NCI-H187 treated with DMSO at 0.1 percent for 48 hours (cell line): ENCODE measurements at places on chromosomes 3 and 15.
A peak's percentile ranks its signal among the peaks of the same experiment; 100 is the strongest.

DNA sequence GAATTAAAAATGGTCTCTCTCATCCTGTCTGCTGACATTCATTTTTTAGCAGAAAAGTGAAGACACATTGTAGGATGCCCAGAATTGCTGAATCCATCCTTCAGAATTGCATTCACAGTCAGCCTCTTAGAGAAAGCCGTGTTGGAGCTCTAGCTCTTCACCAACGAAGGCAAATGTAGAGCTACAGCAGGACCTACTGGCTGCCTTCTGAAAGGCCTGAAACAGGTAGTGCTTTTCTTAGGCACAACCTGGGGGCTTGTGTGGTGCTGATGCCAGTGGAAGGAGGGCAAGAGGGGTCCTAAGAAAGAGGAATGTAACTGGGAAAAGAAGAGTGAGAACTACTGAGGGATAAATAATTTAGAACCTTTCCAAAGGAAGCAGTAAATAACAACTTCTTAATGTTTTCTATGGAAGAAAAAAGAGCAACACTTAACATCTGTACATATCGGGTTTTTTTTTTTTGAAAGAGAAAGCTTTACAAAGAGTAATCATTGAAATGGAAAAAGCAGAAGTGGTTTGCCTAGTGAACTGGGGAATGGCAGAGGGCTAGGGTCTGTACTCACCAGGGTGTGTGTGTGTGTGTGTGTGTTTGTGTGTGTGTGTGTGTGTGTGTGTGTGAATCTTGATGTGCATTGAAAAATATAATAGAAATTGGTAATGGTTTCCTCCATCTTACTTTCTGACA lies 297.8 kb downstream of the SATB1 start:
- DNase-seq, result no peak

DNA sequence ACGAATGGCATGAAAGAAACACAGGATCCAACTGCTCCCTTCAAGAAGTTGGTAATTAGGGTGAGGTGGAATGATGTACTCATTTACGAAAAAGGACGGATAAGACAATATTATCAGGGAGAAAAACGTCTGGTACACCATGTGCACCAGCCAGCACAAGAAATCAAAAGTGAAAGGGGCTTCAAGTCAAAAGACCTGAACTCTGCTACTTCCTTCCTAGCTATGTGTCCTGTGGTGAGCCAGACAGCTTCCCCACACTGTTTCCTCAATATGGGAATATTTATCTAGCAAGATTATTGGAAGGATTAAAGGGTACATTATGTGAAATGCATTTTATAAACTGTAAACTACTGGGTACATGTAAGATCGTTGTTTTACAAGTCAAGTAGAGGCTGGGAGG lies 33.9 kb downstream of the RAB27A start:
- DNase-seq, result no peak

- no peak for DNase-seq
These were observed 23.3 kb upstream of the IREB2 start for GRCh38 chr15:78414621-78415250.

DNA sequence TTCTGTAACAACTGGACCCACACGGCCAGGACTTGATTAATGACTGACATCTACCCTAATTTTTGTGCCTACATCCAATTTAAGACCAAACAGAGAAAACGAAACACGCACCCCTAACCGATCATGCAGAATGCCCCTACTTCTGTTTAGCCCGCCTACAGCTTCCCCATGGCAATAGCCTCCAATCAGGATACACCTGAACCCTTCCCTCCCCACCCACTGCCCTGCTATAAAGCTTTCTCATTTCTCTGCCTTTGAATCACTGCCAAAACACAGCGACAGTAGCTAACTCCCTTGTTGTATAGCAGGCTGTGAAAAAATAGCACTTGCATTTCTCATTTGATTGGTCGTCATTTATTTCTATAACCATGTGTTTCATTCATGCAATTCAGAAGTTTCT lies 45.2 kb upstream of the DPPA4 start:
- no peak for DNase-seq

- no peak for DNase-seq
These were observed 36.4 kb downstream of the WWTR1 start for GRCh38 chr3:149621218-149622005.

DNA sequence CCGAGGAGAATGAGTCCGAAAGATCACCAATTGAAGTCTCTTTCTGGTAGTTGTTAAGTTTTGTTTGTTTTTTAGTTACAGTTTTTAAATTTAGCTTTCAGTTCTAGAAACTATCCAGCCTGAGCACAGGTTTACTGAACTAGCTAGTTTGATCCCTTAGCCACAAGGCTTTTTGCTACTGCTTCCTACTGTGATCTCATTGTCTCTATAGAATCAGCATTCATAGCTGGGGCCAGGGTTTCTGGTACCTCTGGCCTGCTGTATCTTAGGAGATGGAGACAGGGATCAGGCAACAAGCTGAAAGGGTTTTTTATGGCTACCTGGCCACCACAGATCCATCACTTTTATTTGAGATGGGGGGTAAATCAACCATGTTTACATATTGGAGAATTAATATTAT lies 37.0 kb downstream of the GOLM2 start:
- DNase-seq, result no peak

- DNase-seq, result no peak
These were observed 62.8 kb downstream of the EPHB1 start for GRCh38 chr3:134857776-134858362.

- DNase-seq, result peak; percentile 4
These were observed 1212.3 kb upstream of the GBE1 start for GRCh38 chr3:82973791-82974190.

- DNase-seq, result peak; percentile 77
These were observed 34.8 kb downstream of the CCNL1 start for GRCh38 chr3:157125101-157125500.

DNA sequence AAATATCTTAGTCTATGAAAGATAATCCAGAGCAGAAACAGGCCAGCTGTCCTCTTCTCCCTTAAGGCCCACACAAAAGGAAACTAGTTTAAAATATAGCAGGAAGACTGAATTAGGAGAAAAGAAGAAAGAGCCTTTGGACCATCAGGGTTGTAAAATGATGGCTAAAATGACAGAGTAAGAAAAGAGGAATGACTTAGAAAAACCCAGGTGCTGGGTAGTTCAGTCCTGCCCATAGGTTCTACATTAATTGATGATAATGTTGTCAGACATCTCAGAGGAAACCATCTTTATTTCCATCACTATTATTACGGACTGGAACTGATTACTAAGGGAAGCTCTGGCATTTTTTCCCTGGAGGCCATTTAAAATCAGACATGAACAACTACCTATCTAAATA lies 142.8 kb upstream of the STT3B start:
- no peak for DNase-seq

DNA sequence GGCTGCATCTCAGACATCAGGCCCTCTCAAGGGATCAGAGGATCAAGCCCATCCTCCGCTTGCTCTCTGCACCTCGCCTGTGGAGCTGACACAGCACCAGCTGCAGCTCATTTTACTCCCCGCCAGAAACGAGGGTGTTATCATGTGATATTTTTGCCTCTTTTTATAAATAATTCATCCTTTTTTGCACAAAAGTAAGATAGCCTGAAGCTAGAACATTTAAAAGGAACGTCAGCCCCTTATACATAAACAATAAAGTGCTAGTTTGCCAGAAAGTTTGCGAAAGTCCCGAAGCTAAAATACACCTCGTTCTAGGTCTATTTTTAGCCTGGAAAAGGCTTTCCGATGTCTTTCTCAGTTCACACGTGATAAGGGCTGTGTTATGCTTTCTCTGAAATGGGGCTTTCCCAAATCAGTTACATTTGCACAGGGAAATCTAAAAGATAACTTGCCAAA lies 9.6 kb upstream of the FAM174B start:
- DNase-seq, result no peak

DNA sequence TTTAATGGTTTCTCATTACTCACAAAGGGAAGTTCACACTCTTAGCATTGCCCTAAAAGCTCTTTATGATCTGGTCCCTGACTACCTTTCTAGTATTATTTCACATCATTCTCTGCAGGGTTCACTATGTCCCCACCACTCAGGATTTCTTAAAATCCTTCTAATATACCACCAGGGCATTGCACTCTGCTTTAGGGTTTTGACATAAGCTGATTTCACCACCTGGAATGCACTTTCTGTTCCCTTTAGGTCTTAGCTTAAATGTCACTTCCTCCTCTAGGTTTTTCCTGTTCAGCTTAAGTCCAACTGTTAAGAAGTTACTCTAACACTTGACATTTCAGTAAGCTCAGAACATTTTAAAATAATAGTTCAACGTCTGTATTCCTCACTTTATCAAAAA lies 81.7 kb downstream of the HCN4 start:
- no peak for DNase-seq

GRCh38 chr3:42983927-42984326 lies 4.8 kb downstream of the GASK1A start:
- DNase-seq, result no peak

GRCh38 chr15:31266712-31267111 lies 59.9 kb upstream of the KLF13 start:
- DNase-seq, result no peak

- no peak for DNase-seq
These were observed 91.4 kb downstream of the NFKBIZ start for GRCh38 chr3:101940521-101941317.

- DNase-seq, result no peak
These were observed 878 bp downstream of the SPPL2A start for GRCh38 chr15:50764461-50765194.

DNA sequence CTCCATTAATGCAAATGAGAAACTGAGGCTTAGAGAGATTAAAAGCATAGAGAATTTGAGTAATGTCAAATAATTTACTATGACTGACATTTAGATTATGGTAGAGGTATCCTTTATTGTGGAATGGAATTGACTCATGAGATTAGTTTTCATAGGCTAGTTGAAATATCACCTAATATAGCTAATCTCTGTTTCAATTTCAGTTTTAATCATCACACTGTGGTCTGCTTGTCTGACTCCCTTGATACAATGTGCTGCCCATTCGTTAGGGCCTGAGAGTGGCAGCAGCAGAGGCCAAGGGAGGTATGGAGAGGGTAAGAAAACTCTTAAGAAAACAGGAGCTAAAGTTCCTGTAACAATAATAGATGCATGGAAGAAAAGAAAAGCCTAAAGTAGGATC lies 13.2 kb upstream of the ZBTB20 start:
- no peak for DNase-seq

DNA sequence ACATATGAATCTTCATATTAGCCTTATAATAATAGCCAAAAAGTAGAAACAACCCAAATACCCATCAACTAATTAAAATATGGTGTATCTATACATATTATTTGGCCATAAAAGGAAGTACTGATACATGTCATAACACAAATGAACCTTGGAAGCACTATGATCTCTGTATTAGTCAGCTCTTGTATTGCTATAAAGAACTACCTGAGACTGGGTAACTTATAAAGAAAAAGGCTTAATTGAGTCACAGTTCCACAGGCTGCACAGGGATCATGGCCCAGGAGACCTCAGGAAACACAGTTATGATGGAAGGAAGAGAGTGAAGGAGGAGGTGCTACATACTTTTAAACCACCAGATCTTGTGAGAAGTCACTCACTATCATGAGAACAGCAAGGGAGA lies 16.0 kb upstream of the CCR2 start:
- DNase-seq, result no peak

GRCh38 chr15:35060591-35060990 lies 24.5 kb downstream of the NANOGP8 start:
- no peak for DNase-seq

DNA sequence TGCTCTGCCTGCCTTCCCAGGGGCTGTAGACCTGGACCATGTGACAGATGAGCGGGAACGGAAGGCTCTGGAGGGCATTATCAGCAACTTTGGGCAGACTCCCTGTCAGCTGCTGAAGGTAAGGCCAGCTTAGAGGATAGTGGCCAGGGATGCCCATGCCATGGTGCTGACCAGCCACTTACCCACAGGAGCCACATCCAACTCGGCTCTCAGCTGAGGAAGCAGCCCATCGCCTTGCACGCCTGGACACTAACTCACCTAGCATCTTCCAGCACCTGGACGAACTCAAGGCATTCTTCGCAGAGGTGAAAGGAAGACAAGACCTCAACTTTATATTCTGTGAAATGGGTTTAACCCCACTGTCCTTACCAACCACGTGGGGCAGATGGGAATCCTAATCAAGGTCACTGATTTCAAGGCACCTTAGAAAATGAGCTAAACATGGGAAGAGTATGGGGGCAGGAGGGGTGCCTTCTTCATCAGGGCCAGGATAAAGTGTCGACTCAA lies 26.7 kb downstream of the NBEAL2 start:
- no peak for DNase-seq

GRCh38 chr15:78761020-78761419 lies 50.2 kb downstream of the ADAMTS7 start:
- DNase-seq, result no peak

- DNase-seq, result no peak
These were observed 9.2 kb downstream of the SKIC8 start for GRCh38 chr15:78290222-78290621.

- no peak for DNase-seq
These were observed 287.3 kb downstream of the XXYLT1 start for GRCh38 chr3:194983620-194984019.

DNA sequence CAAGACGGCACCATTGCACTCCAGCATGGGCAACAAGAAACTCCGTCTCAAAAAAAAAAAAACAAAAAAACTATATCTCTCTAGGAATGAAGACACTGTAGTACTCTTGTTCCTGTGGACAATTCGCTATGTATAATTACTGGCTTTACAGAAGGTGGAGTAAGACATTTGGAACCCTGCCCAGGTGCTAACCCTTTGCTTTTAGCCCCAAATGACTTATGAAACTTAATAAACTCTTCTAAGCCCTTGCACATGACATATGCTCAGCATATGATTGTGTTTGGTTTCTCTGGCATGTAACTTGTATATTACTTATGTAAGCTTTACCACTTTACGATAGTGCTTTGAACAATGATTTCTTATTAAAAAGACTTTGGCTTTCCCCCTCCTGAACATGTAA lies 27.3 kb upstream of the PRTG start:
- no peak for DNase-seq

GRCh38 chr3:195899701-195900435 lies 8.5 kb downstream of the TNK2 start:
- DNase-seq, result no peak

DNA sequence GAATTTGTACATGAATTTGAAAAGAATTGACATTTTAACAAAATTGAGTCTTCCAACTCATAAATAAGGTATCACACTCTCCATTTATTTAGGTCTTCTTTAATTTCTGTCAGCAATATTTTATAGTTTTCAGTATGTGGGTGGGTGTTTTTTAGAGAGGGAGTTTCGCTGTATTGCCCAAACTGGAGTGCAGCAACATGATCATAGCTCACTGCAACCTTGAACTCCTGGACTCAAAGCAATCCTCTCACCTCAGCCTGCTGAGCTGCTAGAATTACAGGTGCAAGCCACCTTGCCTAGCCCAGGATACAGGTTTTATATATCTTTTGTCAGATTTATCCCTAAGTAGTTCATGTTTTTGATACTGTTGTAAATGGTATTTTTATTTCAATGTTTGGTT lies 4.6 kb downstream of the WDR93 start:
- DNase-seq, result no peak

- no peak for DNase-seq
These were observed 1.9 kb downstream of the MRPS25 start for GRCh38 chr3:15063238-15063637.

DNA sequence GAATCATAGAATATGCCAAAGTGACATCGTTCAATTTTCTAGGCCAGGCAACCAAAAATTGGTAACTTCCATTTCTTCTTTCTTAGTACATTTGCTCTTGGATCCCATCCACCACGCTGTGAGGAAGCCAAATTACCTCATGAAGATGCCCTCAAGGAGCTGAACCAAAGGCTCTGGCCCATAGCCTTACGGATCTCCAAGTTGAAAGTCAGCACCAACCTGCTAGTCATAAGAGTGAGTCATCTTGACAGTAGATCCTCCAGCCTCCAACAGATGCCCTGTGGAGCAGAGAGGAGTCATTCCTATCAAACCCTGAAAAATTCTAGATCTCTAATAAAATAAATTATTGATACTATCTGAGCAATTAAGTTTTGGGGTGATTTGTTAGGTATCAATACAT lies 322.5 kb upstream of the COL8A1 start:
- no peak for DNase-seq
